ENCODE measurements at places on chromosomes 12 and 14.
A peak's percentile ranks its signal among the peaks of the same experiment; 100 is the strongest.

GRCh38 chr12:1795785-1796514 lies 24.4 kb upstream of the LRTM2 start:
- peak; percentile 97 for DNase-seq

- no peak for DNase-seq
Observed at GRCh38 chr12:31298515-31298910, 27.4 kb downstream of the SINHCAF start.

GRCh38 chr12:57872362-57872761 lies 25.8 kb upstream of the CTDSP2 start:
- no peak for DNase-seq

DNA sequence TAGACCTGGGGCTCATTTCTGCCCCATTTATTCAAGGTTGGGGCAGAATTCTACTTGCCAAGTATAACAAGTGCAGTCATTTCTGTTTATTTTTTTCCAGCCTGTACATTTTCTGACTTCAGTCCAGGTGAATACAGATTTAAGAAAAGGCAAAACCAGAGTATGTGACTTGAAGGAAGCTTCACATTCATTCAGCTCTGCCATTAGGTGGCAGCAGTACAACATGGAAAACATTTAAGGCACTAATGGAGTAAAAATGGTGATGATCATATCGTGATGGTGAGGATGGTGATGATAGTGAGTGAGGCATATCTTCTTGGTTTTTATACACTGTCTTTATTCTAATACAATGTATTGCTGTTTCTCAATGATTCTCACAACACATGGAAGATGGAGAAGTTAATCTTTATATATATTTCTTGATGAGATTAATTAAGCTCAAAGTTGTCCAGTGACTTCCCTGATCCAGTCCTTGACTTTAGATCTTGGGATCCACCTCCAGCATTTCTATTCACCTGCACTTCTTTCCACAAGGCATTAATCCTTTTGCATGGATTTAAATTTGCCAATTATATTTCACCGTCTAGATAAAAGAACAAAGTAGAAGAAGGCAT lies 176.7 kb upstream of the SEL1L start:
- DNase-seq: peak; percentile 50

GRCh38 chr12:49288412-49288853 lies 6.5 kb upstream of the PRPH start:
- peak; percentile 75 for DNase-seq

GRCh38 chr14:77469539-77469938 lies 11.6 kb downstream of the AHSA1 start:
- no peak for DNase-seq

- DNase-seq: no peak
Observed at GRCh38 chr14:54258382-54258781, 138.4 kb upstream of the CDKN3 start.

GRCh38 chr12:93469386-93469785 lies 2.1 kb downstream of the MRPL42 start:
- no peak for DNase-seq

GRCh38 chr12:38728894-38729293 lies 176.5 kb downstream of the CPNE8 start:
- no peak for DNase-seq

DNA sequence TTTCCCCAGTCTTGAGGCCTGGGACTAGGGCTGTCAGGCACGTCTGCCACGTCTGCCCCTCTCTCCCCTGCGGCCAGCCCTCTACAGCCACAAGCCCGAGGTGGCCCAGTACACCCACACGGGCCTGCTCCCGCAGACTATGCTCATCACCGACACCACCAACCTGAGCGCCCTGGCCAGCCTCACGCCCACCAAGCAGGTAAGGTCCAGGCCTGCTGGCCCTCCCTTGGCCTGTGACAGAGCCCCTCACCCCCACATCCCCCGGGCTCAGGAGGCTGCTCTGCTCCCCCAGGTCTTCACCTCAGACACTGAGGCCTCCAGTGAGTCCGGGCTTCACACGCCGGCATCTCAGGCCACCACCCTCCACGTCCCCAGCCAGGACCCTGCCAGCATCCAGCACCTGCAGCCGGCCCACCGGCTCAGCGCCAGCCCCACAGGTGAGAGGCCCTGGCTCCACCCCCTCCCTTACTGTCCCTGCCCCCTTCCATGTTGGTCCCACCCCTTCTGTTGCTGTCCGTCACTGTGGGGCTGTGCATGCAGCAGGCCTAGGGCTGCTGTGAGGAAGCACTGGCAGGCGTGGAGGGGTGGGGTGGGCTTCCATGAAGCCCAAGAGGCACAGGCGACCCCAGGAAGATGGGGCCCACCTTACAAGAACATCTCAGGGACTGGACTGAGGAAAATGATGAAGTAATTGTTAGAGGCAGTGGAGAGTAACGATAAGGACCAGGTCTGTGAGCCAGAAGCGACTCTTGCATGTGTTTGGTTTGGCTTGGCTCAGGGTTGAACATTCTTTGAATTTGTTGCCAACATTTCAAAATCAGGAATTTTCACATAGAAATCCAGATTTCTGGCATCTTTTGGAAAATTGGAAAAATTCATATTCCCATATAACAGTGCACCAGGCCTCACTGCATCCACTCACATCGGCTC lies 16.8 kb downstream of the C12orf43 start:
- no peak for DNase-seq

GRCh38 chr12:107736914-107737313 lies 24.0 kb downstream of the PRDM4 start:
- DNase-seq: no peak

- no peak for DNase-seq
Observed at GRCh38 chr12:92551853-92552397, 150.9 kb upstream of the PLEKHG7 start.

DNA sequence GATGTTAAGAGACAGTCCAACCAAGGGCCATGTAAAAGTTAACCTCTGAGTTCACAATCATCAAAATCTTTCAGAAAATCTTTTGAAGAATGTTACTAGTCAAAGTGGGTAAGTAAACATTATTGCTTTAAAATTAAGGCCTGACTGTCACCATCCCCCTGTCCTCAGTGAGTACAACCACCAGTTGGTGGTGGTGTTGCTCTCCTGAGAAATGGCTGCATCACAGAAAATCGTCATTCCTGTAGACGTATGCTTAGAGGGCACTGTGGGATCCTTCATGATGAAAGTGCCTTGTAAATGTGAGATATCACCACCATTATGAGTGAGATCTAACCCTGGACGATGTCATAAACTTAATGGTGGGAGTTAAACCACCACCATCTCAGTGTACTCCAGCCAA lies 451.2 kb downstream of the RPS29 start:
- peak; percentile 47 for DNase-seq

DNA sequence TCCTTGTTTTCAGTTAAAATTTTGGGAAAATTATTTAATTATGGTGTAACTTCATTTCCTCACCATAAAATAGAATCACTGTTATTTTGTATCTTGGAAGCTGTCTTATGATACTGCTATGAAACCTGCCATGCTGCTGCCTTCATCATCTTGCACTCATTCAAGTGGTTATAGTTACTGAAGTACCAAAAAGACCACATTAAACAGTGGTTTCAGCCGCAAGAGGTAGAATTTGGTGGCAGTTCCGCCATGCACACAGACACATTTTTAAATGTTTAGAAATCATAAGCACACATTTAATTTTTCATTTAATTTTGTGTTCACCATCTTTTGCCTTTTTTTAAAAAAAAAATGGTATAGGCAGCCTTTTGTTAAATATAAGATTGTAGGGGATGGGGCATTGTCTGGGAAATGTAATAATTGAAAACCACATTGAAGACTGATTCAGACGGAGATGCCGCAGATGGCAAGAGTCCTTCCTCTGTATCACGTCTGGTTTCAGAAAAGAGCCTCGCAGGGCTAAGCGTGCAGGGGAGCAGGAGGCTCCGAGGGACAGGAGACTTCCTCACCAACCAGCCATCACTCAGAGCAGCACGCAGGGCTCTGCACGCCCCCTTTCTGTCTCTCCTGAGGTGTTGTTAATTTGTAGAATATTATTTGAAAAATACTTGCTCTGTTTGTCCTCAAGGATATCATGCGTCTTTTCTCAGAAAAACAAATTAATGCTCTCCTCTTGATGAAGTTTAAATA lies 115.2 kb upstream of the PELI2 start:
- DNase-seq: no peak

DNA sequence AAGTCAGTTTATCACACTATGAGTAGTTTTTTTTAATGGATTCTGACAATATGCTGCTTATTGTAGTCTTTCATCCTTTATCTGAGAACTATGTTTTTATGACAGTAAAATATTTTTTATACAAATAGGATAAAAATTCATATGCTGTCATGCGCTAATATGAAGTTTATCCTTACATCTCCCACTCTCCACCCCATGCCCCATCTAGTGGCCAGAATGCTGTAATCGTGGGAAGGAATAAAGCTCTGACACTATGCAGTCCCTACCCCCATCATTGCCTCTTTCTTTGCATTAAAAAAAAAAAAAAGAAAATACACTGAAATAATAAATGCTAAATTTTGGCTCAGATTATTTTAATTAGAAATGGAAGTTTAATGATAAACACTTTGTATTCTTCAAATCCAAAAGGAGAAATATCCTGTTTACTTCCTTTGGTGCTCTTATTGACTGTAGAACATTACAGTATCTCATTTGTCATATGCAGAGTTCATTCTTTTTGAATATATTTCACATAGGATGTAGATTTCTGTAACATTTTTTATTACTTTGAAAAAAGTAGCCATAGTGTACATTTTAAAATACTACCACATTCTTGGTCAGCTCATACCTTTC lies 145.9 kb upstream of the SLCO1C1 start:
- DNase-seq: peak; percentile 31

DNA sequence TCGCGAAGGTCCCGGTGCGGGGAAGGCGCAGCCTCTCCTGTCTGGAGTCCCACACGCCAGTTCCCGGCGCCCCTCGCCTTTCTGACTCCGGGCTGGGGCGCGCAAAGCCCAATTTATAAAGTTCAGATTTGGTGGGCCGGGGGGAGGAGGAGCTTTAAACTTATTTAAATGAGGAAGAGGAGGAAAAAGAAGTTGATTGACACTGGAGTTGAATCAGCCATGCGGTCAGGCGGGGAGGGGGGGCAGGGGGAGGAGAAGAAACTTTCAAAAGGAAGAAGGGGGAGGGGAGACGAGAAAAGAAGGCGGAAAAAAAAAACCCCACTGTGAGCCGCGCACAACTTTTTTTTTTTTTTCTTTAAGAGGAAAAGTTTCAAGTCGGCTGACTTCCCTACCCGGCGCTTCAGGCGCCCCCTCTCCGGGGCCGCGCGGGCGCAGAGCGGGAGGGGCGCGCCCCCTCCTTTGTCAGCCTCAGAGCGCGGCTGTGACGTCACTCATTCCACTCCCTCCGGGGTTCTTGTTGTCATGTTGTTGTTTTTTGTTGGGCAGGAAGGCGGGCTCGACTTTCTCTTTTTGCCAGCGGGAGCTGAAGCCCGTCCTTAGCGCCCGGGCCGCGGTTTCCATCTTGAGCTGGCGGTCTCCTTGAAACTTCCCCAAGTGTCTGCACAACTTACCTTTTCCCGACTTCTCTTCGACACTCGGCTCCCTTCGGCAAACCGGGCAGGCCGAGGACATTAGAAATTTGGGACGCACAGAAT lies at the start of gene ZFP36L1:
Gene ZFP36L1 (minus strand): TSS at position 89 of the 755 bp plus-strand sequence. CDS start 129 bp downstream, outside the sequence.
- peak; percentile 50 for DNase-seq

GRCh38 chr12:102883204-102883799 lies 33.7 kb downstream of the PAH start:
- peak; percentile 82 for DNase-seq
